G401 (cell line): ENCODE measurements at places on chromosomes 3 and 15.

- no peak for DNase-seq
Measured at GRCh38 chr15:48566668-48567067, 78.8 kb downstream of the FBN1 start.

- DNase-seq: peak; percentile 85
Measured at GRCh38 chr15:89430530-89431341, 65.6 kb downstream of the RHCG start.

GRCh38 chr15:77391372-77391951 is 28.4 kb downstream of the PEAK1 start:
- DNase-seq: no peak

DNA sequence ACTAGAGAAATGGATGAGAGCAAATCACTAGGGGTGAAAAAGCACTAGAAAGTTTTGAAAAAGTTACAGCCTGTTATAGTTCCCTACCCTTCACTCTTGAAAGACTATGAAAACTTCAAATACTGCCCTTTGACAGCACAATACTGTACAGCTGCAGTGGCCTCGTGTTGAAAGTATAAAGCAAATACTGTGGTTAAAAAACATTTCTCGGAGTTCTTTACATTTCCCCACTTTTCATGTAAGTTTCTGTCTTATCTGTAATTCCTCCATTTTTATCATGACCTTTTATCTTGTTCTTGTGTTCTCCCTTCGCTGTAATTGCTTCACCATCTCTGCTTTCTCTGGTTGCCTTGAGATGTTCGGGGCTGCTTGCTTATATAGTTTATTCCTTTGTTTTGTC is 423.8 kb upstream of the CFAP20DC start:
- no peak for DNase-seq

- DNase-seq: no peak
Measured at GRCh38 chr15:49094923-49095322, 48.7 kb upstream of the SECISBP2L start.

DNA sequence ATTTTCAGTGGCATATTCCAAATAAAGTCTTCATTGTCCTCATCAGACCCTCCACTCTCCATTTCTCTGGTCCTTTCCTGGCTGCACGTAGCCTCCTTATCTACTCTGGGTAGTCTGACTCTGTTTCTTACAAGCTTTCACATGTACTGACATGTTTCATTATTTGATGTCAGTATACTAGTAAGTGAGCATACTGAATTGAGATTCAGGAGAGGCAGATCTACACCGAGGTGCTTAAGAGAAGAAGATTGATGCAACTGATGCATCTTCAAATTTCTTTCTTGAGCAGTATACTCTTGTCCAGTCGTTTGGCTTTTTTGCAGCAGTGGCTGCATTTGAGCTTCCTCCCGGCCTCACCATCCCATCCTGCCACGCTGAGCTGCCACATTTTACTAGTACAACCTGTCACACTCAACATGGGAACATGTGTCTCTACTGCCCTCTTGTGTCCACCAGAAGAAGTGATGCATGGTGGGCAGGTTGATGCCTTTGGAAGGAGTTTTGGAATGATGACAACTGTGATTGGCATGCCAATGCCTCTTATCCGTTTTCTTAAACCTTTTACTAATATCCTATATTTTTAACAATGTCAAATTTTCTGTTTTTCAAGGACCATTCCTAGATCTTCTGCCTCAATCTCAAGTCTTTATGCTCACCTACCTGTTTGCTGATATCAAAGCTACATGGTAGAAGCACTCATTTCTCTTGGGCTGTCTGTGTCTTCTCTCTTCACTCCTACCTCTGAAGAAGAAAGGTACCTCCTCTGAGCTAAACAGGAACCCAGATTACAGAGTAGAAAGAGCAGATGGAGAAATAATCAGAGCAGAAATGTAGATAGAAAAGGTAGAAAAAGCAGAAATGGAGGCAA is 38.7 kb downstream of the GUCA1C start:
- peak; percentile 47 for DNase-seq

DNA sequence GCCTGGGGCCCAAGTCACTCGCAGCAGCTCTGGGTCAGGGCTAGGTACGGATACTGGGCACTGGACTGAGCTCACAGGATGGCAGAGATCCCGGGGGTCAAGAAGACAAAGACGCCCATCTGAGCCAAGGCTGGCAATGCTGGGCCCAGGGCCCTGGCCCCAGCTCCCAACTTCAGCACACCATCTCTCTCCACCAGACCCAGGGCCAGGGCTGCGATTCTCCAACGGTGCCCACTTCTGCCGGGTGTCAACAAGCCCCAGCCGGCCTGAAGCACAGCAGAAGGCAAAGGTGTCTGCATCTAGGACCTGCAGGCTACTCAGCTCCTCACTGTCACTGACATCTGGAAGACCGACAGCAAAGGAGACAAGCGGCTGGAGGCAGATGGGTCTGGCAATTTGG is 8.6 kb downstream of the WDR73 start:
- no peak for DNase-seq

DNA sequence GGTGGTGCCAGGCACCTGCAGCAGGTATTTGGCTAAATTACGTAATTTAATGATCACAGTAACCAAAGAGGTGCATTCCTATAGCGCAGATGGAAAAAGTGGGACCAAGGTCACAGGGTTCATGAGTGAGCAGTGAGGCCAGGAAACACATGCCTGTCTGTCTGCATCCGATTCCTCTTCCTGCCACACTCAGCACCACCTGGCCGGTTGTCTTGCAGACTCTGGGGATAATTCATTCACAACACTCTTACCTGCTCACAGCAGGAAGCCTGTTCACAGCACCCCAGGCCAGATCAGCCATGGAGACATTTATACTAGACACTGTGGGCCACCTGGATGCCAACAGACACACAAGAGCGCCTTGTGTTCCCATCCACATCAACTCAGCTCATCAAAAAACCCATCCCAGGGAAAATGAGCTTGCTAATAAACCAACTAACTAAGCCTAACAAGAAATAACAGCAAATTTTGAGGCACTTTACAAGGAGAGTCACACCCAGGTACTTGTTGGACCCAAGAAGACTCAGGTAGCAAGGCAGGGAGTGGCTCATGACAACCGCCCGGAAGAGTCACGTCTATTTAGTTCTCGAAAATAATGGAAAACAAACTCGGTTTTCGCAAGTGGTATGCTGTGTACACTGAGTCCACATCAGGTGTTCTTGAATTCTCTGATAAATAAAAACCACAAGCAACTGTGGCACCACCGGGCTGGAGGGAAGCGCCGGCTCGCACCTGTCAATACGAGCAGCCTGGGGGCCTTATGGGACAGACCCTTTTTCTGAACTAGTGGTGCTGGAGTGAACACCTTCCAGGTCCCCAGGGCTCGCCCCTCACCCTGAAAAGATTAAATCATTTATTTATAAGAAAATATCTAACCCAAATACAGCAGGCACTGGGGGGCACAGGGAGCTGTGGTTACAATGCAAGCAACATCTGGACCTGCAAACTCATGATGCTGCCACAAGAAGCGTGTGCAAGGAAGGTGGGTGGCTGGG is 40.5 kb downstream of the FAM174B start:
- DNase-seq: no peak

- peak; percentile 55 for DNase-seq
Measured at GRCh38 chr3:108006881-108007331, 83.9 kb downstream of the CD47 start.

DNA sequence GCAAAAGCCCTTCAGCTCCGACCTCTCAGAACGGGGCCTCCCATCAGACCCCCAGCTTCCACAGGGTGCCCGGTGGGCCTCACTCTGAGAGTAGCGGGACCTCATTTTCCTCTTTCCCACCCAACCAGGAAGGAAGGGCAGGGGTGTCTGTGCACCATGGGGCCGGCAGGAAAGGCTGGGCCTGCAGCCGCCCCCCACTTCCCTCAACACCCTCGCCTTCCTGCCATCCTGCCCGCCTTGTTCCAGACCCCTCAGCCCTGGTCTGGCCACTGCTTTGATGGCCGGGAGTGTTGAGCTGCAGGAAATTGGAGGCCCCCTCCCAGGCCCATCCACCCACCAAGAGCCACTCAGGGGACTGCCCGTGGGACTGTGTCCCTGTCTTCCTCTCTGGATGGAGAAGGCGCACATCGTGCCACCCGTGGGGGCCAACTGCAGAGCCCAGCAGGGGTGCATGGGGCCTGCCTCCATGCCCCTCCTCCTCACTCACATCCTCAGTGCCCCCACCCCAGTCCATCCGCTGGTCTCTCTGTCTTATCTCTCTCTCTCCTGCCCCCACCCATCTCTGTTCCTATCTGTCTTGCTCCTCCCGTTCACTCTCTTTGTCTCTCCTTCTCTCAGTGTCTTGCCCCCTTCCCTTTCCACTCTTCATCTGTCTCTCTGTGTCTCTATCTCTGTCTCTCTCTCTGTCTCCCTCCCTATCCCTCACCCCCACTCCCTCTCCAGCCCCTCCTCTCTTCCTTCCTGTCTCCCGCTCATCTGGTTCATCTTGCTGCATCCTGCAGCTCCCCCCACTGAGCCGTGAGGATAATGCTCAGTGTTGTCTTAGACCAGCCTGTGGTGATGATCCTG is 1.8 kb upstream of the PLXND1 start:
- no peak for DNase-seq

DNA sequence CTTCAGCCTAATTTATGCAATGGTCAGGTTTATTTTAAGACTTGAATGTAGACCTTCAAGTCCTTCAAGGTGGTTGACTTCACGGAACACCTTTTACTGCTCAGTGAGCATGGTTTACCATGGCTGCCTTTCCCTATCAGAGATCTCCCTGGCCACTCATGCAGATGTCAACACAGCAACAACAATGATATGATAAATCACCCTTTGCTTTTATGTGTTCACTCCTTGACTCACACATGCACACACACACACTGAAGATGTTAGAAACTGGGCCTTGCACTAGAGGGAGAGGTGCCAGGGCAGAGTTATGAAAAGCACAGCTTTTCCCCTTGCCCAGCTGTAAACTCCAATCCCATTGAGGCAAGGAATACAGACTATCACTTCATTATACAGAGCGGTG is 134.4 kb downstream of the WNT5A start:
- no peak for DNase-seq

DNA sequence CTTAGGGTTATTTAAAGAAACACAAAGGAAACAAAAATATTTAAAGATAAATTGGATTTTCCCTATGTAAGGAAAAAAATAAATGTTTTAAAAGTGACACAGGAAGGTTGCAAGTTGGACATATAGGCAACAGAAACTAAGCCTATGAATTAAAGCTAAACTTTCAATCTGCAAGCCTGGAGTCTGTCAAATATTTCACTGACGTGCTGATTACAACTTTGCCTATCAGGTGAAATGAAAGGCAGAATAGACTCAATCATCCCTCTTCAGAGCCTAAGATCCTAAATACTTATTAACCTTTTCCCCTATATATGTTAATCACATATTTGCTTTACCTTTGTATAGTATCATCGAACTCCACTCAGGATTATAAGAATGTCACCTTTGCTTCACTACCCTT is 1068.0 kb upstream of the ALCAM start:
- no peak for DNase-seq

- no peak for DNase-seq
Measured at GRCh38 chr3:183774631-183775030, 50.7 kb downstream of the MAP6D1 start.

DNA sequence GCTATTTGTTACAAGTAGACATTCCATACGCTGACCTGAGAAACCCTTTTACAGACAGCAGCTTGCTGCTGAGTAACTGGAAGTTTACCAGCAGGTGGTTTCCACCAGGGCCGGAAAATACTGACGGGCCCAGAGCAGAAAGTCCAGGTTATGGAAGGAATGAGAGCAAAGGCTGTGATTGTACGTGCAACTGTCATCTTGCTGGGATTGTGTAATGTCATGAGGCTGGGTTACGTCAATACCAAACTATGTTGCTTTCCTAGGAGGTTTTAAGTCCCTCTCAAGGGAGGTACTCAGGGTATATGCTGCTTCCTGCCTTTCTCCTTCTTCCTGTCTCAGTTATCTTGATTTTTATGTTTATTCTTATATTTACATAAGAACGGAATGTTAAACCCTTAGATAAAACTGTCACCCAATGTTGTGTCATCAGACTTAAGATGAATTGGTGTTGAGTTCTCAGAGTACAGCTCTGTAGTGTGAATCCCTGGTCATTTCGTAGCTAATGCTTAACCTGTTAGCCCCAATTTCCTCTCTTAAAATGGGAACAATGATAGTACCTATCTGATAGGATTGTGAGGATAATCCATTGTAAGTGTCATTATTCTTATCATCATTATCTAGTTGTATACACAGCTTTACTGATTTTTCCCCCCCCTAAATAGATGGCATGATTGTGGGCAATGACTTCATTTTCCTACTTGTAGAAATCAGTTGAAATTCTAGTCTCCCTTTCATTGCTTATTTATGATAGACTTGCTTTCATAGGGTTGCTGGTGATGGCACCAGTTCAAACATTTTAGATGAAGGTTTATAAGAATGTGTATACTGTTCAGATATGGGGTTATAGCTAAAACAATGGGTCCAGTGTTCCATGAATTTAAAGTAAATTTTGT is 101.4 kb downstream of the FNDC3B start:
- DNase-seq: peak; percentile 59

DNA sequence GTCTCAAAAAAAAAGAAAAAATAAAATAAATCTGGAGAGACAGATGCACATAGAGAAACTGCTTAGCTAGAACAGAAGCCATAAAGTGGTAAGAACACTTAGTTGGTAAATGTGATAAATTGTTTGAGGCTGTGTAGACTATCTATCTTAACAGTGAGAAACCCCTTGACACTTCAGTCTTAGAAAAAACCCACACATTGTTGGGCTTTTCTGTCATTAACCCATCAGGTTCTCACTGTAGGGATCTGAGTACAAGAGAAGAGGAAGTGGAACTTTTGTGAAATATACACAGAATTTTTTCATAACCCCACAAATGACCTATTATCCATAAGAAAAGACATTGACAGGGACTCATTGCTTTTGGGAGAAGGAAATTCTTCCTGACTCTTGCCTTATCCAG is 24.4 kb downstream of the TP63 start:
- no peak for DNase-seq

- no peak for DNase-seq
Measured at GRCh38 chr3:38985581-38985980, 66.2 kb downstream of the SCN11A start.

DNA sequence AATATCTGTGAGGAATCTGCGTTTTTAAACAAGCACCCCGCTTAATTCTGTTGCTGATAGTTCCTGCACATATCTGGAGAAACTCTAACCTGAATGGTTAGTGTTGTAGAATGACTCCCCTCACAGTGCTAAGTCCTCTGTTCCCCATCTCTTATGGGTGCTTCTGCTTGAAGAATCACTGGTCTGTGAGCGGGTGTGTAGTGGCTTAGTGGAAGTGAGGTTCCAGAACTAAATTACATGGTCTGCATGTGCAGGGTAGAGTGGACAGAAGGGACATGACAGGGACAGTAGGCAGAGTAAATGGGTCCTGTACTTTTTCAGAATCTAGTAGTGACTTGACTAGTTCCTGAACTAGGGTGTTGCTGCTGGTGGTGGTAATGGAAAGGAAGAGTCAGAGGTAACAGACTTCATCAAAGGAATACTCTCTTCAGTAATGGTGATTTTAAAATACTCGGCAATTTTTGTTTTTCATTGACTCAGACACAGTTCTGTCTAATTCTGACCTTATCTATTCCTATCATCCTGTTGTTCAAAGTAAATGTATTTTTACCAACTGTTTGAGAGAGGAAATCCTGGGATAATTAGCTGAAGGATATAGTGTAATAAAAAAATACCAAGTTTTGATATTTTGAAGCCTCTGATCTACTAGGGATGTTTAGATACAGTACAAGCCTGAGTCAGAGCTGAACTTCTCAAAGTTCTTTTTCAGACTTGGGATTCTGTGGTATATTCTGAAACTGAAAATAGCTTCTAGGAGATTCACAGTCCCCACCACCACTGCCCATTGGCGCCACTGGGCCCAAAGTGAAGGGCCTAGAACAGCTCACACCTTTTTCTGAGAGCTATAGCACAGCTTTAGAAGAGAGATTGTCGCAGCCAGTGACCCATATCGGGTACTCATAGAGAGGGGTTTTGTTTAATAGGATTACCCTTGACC is 55.5 kb downstream of the FNDC3B start:
- no peak for DNase-seq

GRCh38 chr3:70947579-70947978 is 635.1 kb upstream of the MDFIC2 start:
- no peak for DNase-seq
